ENCODE measurements at places on chromosomes 16 and 17.

- DNase-seq = no peak
Observed at GRCh38 chr16:24009955-24010354, 174.2 kb downstream of the PRKCB start.

DNA sequence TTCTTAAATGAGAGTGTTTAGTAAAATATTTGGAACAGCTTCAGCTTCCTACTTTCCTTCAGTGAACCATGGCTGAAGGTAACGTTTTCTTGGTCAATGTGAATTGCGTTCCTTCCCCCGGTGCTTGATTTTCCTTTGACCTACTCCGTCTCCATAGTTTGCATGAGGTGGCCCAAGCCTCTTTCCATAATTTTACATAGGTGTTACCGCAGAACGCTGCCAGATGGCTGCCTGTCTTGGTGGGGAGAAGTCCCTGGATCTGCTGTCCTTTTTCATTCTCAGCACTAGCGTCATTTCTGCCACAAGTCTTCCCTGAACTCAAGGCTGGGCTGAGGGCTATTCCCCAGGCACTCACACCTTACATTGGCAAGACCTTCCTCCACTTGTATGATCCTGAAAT lies 178.4 kb downstream of the PRKCA start:
- DNase-seq = no peak

DNA sequence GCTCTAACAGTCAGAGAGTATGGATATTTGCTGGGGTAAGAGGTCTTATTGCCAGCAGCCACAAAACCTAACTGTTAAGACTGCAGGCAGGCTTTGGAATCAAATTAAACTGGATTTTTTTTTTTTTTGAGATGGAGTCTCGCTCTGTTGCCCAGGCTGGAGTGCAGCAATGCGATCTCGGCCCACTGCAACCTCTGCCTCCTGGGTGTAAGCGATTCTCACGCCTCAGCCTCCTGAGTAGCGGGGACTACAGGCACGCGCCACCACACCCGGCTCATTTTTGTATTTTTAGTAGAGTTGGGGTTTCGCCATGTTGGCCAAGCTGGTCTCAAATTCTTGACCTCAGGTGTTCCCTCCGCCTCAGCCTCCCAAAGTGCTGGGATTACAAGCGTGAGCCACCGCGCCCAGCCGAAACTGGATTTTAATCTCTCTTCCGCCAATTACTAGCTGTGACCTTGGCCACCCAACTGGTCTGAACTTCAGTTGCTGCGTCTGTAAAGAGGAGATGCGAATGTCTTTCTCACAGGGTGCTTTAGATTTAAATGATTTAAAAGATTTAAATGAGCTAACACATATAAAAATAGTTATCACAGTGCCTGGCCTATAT lies 842 bp downstream of the MRPL10 start:
- DNase-seq = no peak

- DNase-seq = no peak
Observed at GRCh38 chr17:14311981-14312380, 11.1 kb downstream of the HS3ST3B1 start.

DNA sequence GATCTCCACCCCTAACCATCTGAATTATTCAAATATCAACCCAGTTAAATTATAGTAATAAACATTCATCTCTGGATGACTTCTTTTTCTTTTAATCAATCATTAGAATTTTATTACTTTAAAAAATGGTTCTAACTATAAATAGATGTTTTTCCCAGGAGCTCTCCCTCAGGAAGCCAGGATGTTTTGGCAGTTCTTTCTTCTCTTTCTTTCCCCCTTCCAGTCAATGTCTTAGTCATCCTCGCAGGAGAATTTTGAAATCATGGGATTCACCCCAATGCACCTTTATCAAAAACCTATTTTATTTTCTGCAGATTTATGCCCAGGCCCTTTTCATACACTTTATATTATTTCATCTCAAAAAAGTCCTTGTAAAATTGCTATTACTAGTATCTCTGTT lies 711.6 kb downstream of the CDH11 start:
- DNase-seq = no peak

DNA sequence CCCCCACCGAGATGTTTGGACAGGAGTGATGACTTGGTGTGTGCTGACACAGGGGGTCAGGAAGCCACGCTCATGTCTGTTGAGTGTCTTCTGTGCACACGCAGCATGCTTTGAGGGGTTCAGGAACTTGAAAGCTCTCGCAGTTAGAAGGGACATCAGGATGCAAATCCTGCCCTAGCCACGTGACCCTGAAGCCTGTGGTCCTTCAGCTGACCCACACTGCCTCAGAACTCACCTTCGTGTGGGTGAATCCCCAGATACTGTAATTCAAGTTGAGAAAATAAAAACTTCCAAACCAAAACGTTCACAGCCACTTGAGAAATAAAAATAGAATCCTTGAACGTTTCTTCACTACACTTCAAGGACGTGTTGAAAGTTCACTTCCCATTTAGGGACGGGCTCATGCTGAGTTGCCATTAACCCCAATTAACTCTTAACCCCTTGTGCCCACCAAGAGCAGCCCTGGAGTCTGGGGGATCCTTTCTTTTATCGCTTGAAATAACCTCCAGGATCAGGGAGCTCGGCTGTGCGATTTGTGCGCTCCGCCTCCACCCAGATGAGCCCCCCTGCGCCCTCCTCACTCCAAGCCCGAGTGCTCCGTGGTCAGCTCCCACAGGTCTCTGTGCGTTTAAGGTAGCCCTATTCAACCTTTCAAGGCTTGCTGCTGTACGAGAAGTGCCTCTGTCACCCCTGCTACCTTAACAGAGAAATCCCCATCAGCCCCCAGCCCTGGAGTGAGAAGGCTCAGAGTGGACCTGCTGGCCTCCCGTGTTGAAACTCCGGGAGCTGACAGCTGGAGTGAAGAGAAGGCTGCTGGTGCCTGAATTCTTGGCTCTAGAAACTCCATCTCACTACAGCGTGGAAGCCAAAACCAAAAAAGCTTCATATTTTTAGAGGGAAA lies 36.2 kb upstream of the NAT9 start:
- DNase-seq = no peak

GRCh38 chr17:47742319-47743181 lies 9.5 kb downstream of the TBX21 start:
- DNase-seq = no peak

DNA sequence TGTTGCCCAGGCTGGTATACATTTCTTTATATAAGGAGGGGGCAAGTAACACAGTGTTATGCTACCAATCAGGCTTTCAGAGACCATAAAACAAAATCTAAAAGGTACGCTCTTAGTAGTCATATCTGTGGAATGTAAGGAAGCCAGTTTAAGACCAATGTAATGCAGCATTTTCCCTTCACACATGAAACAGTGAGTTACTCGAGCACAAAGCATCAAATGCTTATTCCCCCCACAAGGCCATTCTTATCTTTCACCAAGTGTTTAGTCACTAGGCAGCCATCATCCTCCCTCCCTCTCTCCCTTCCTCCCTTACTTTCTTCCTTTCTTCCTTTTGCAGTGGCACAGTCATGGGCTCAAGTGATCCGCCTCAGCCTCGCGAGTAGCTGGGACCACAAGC lies 12.8 kb downstream of the HMOX2 start:
- DNase-seq = no peak

GRCh38 chr17:38508570-38508950 lies 80.3 kb downstream of the ARHGAP23 start:
- DNase-seq = no peak

GRCh38 chr16:10728003-10728887 lies 15.4 kb upstream of the NUBP1 start:
- no peak for DNase-seq

DNA sequence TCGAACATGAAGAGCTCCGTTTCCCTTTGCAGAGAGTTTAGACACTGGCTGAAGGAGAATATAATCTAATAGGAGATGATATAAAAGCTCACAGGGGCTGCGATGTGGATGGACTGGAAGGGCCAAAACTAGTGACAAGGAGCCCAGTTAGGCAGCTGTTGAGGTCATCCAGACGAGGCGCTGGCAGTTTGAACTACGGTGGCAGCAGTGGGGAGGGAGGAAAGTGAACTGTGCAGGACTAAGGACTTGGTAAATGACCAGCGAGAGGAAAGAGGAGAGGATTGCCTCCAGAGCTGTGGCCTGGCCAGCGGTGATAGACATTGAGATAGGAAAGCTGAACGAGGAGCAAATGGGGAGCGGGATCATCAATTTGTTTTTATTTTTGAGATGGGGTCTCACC lies 14.6 kb upstream of the YWHAE start:
- no peak for DNase-seq

GRCh38 chr17:43399839-43400328 lies 1.1 kb downstream of the ARL4D start:
- DNase-seq = no peak

DNA sequence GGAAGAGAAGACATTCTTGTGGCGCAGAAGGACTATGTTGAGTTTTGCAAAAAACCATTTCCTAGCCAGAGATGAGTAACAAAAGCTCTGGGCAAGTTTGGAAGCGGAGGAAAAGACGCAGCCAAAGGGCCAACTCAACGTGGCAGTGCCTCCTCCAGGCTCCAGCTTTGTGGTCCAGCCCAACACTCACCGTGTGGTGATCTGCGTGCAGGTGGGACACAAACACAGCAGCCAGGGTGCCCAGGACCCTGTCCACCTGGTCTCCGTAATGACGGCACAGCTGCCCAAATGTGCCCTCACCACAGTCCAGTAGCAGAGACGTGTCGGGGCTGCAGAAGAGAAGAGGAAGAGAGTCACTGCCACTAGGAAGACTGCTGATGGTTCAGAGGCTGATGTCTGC lies 21.5 kb downstream of the ELAC2 start:
- no peak for DNase-seq

DNA sequence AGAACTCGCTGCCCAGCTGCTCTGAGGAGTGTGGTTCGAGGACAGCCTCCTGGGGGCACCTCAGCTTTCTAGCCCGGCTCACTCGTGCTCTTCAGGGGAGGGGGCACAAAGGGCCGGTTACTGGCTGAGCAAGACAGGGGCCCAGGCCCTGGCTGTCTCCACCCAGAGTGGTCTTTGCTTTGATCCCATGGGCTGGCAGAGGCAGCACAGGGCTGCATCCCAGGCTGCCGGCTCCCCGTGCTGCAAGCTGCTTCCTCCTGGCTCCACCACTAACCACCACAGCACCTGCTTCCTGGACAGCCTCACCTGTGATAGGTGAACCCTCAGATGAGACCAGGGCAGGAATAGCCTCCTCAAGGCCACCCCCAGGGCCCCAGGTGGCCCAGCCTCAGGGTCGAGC lies 6.8 kb downstream of the SPPL2C start:
- no peak for DNase-seq

- no peak for DNase-seq
Observed at GRCh38 chr17:80868022-80868609, 123.5 kb upstream of the CHMP6 start.

GRCh38 chr17:68457168-68457538 lies at the start of gene WIPI1:
Gene WIPI1 (minus strand): TSS chr17:68457496. CDS start chr17:68457421, 75 bp downstream.
- no peak for DNase-seq

GRCh38 chr17:616407-616806 lies 98.2 kb downstream of the VPS53 start:
- DNase-seq = no peak

GRCh38 chr17:80034791-80035686 lies 633 bp downstream of the TBC1D16 start:
- no peak for DNase-seq

- no peak for DNase-seq
Observed at GRCh38 chr17:41873559-41874292, 8.5 kb upstream of the KLHL11 start.

DNA sequence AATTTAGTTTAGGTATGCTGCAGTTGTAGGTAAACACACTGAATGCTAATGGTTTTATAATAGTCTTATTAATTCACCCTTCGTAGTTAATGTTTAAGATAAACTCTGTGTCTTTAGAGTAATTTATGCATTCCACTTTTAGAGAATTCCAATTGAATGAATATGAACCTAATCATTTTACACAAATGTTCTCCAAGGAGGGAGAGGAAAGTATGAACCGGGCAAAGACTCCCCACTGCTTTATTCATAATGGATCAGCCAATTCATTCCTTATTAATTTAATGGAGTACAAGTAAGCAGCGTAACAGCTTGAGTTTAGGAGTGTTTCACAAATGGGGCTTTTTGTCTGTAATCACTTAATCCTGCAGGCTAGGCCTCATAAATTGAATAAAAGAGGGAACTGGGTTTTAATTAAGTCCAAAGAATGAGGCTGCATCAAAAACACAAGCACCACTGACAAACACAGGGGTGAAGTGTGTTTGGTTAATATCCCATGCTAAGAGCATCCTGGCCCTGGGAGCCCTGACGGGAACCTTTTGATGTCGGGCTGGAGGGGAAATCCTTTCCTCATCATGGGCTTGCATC lies 375.7 kb upstream of the DYNLRB2 start:
- no peak for DNase-seq

- DNase-seq = peak; percentile 3
Observed at GRCh38 chr16:75789237-75789636, 62.9 kb upstream of the CPHXL start.

- DNase-seq = no peak
Observed at GRCh38 chr16:68668266-68668665, 23.2 kb downstream of the CDH3 start.

DNA sequence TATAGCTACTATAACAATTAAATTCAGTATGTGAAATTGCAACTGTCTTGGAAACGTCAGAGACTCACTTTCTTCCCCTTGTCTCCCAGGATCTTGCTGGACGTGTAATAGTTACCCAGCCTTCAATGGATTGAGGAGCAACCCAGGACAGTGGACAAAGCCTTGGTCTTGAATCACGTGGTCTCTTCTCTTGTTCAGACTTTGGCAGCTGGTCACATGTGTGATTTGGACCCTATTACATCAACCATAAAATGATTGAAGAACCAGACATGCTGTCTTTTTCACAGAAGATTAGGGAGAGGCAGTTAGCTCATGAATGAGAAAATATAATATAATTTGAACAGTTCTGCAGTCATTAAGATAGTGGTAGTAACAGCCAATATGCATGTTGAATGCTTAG lies 1085.5 kb upstream of the RBFOX1 start:
- no peak for DNase-seq
